ENCODE measurements at places on chromosomes 7 and 10.

GRCh38 chr10:24716295-24716694 lies 7.4 kb downstream of the ARHGAP21 start:
- DNase-seq: no peak

GRCh38 chr10:77392851-77393250 lies 244.8 kb downstream of the KCNMA1 start:
- no peak for DNase-seq

DNA sequence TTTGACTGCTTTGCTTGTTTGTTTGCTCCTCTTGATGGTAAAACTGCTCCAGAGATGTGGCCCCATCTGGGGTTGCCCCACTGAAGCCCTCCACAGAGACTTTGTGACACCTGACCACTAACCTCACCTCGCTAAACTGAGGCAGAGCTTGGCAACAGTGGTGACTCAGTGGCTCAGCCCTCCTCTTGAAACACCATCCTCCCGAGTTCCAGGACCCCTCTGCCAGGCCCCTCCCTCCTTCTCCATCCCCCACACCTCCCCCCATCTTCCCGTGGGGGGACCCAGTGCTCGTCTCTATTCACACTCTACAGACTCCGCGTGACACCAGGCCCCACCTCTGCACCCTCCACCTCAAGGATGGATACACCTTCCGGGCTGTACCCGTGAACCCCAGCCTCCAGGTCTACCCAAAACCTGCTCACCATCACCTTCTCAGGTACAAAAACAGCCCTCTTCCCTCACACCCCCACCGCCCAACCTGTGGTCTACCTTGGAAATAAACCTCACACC lies 19.0 kb upstream of the RET start:
- no peak for DNase-seq

DNA sequence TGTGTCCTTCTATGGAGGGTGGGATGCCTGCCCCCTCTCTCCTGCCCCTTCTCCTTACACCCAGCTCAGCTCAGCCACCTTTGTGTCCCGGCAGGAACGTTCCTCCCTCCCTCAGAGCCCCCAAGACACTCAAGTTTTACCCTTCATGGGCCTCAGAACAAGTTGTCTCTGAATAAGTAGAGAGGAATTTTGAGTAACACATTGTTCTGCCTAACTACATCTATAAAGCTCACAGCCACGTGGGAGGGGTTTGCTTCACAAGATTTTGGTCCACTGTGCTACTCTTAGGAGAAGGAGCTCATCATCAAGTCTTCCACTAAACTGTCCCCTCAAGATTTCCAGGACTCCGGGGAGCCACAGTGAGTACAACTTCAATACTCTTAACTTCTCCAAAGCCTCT lies 51.6 kb upstream of the ZNF32 start:
- no peak for DNase-seq

DNA sequence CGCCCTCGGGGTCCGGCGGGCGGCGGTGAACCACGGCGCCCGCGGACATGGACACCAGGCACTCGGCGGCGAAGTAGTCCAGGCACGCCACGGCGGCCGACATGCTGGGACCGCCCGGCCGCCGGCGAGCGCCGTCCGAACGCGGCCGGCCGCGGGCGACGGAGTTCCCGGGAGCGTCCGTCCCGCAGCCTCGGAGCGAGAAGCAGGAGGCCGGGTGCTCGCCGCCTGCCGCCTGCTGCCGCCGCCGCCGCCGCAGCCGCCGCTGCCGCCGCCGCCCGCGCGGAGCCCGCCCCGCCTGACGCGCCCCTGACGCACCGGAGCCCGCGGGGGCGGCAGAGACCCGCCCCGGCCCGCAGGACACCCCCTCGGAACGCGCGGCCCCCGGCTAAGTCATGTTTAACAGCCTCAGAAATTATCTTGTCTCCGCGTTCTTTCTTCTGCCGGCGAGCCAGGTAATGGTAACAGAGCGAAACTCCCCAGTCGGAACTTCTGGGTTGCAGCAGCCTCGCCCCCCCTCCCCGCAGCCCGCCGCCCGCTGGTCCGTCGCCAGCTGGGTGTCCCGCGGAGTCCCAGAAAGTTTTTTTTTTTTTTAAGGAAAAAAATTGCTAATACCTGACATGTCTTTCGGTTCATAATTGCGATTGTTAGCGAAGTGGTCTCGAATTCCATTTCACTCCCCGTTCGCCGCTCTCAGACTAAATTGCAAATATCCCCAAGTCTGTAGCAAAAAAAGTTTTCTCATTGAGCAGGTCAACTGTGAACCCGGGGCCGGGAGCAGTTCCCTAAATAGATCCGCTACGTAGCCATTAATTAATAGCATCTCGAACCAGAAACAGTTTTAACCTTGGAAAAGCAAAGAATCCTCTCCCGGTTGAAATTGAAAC lies at the start of gene KLF14:
Gene KLF14 (minus strand): TSS at position 277 of the 884 bp plus-strand sequence. CDS start 174 bp downstream, at position 103.
- peak; percentile 25 for DNase-seq
